ENCODE measurements at places on chromosomes 6 and 20. TPM values are rescaled to one million over a fixed set of nuclear protein-coding genes. Genes with fewer than 3 reads are reported as not detected.
A peak's percentile ranks its signal among the peaks of the same experiment; 100 is the strongest.

DNA sequence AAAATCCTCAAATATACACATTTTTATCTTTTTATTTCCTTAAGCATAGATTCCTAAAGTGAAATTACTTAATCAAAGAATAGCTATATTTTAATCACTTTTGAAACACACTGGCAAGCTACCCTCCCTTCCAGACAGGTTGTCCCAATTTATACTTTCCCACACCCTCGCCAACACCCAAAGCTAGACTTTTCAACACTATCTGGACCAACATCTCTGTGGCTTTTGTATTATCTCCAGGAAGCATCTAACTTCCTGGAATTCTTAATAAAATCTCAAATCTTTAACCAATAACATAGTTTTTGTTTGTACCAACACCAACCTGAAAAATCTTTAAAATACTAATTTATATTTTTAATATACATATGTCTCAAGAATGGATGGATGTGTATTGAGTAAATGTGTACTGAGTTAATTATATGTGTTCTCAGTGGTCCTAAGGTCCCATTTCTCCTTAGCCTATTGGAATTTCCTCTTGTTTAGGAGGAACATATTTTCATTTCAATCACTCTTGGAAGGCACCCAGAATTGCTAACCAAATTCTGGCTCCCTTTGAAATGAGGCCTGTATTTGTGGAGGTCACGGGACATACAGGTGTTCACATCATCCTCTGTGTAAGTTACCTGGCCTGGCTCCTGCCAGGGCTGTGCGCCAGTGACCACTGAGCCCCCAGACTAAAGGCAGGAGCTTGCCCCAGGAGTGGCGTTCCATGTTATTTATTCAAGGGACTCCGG is 17.4 kb upstream of the GFOD1 start:
- DNase-seq: no peak

BMP5 gene
- total RNA-seq: not detected

OR2J3 gene
- total RNA-seq: not detected

DNA sequence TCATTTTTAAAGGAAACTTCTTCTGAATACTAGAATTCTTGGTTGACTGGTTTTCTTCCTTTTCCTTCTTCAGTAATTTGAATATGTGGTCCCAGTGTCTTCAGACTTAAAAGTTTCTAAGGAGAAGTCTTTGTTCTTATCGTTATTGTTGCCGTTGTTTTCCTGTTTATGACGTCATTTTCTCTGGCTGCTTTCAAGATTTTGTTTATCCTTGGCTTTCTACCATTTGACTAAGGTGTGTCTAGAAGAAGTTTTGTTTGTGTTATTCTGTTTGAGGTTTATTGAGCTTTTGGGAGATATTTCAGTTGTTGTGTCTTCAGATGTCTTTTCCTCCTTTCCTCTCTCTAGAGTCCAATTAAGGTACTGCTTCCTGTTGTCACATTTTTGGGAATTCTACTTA is 24.5 kb downstream of the CDYL start:
- no peak for DNase-seq

FRS3 gene
- total RNA-seq: 4.5 TPM

TMEM30A gene
- total RNA-seq: 60.7 TPM

GRCh38 chr20:52405417-52405816 is 213.8 kb upstream of the ZFP64 start:
- peak; percentile 58 for DNase-seq

DNA sequence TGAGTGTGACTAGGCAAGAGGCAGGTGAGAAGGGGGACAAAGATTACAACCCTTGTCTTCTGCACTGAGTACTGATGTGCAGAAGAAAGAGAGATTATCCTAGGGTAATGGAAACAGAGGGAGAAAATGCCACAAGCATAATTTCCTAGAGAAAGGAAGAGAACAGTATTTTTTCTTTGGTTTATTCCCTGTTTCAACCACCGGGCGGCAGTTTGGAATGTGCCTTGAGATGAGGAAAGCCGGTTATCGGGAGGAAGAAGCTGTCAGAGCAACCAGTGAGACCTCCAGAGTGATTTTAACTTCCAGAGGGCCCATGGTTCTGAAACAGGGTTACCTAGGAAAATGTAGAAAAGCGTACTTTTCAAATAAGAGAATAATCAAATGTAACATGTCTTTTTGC is 121.4 kb downstream of the REV3L start:
- no peak for DNase-seq

GRCh38 chr6:154938221-154938580 is 56.9 kb upstream of the TIAM2 start:
- no peak for DNase-seq

DNA sequence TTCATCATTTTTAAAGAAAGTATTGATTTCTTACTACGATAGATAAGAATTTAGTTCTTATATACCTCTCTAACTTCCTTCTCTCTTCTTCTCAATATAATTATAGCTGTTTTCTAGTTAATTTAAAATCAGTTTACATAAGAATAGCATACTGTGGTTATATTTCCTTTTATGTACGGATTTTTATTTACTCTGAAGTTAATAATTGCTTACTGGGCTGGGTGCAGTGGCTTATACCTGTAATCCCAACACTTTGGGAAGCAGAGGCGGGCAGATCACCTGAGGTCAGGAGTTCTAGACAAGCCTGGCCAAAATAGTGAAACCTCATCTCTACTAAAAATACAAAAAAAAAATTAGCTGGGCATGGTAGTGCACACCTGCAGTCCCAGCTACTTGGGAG is 9.7 kb downstream of the ACSS2 start:
- no peak for DNase-seq

DNA sequence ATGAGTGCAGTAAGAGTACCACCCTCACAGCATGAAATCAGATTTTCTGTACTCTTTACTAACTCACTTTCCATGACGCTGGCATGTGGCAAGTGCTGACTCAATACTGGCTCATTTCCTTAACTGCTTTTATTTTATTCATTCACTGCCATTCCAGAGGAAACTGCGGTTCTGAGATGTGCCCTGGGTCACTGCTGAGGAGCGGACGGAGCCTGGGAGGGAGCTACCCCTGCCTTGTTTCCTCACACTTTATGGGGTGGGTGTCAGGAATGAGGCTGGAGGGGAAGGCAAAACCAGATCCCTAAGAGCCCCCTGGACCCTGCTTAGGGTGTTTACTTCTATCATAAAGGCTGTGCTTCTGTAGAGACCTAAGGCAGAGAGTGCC is 14.4 kb downstream of the NT5E start:
- DNase-seq: no peak

SLPI gene
- total RNA-seq: not detected

DNA sequence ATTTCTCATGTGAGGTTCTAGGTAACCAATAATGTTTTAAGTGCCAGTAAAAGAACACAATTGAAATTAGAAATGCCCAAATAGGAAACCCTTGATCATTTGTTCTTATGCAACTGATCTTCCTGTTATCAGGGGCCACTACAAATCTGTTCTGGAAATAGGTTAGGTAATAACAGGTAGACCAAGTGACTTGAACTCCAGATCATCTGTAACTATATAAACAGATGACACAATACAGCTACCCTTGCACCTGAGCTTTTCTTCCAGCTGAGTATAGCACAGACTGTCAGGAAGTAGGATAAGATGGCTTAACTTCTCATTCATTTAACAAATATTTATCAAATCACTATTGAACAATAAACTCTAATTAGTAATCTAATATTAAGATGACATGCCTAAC is 52.5 kb downstream of the MAN1A1 start:
- DNase-seq: no peak

COL12A1 gene
- total RNA-seq: not detected

- DNase-seq: no peak
Measured at GRCh38 chr6:114315831-114316595, 26.8 kb downstream of the HS3ST5 start.

GRCh38 chr6:36607683-36608386 is 13.7 kb downstream of the SRSF3 start:
- DNase-seq: no peak

- peak; percentile 76 for DNase-seq
Measured at GRCh38 chr20:50958615-50959542, at the start of gene MOCS3. Gene MOCS3, plus strand, starts transcription at chr20:50958818. Its CDS starts 25 bp downstream, at chr20:50958843.

DNA sequence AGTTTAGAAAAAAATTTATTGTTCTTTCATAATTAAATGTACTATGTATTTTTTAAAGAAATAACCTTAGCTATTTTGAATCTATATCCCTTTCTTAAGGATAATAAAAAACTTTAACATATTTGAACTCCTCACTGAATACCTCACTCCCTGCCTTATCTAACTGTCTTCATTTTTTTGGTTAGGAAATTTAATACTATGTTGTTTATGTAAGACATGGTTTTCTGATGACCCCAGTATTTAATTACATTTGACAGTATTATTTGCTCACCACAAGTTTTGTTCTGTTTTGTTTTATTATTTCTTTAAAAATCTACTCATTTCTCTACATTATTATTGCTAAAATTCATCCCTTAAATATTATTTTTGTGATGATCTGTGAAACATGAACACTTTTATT is 394.4 kb upstream of the ADGRB3 start:
- DNase-seq: no peak

KAT14 gene
- total RNA-seq: 9.7 TPM

GRCh38 chr20:16758454-16759180 is 10.5 kb downstream of the OTOR start:
- no peak for DNase-seq

DNA sequence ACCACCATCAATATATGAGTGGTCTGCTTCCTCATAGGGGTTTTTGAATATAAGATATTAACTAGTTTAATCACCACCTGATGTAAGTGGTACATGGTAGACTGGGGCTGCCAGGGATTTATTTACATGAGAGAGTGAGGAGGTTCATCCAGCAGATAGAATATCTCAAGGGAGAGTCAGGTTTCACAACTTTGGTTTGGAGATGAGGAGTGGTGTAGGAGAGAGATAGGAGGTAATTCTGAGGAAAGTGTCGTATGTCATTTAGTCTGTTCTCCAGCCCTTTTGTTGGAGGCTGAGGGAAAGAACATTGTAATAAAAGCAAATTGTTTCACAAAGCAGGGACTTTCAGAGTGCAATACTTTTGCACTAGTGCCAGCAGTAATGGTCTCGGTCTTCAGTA is 16.8 kb downstream of the L3MBTL3 start:
- DNase-seq: no peak

- DNase-seq: no peak
Measured at GRCh38 chr6:7674291-7674690, 51.6 kb upstream of the BMP6 start.

GRCh38 chr20:53940907-53941545 is 129.4 kb downstream of the BCAS1 start:
- DNase-seq: no peak

NR2E1 gene
- not detected for total RNA-seq

GRCh38 chr20:62762801-62763368 is 33.4 kb upstream of the MRGBP start:
- DNase-seq: no peak

DNA sequence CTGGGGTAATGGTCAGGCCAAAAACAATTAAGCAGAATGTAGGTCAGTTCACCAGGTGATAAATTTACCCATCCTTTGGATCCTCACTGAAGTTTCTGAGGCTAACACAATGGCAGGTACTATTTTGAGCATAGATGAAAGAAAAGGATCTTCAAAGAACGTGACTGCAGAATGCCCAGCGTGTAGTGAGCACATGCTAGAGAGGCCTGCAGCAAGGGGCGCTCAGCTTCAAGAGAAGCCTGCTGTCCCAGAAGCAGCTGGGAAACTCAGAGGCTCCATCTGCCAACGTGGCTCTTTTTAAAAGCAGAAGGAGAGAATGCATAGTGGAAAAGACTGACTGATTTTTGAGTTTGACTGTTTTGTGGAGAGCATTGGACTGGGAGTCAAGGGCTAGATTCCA is 57.4 kb downstream of the CD83 start:
- no peak for DNase-seq

GRCh38 chr6:115310156-115310555 is 750.5 kb downstream of the FRK start:
- DNase-seq: no peak

- DNase-seq: peak; percentile 51
Measured at GRCh38 chr6:53358440-53359094, 9.8 kb upstream of the ELOVL5 start.

DNA sequence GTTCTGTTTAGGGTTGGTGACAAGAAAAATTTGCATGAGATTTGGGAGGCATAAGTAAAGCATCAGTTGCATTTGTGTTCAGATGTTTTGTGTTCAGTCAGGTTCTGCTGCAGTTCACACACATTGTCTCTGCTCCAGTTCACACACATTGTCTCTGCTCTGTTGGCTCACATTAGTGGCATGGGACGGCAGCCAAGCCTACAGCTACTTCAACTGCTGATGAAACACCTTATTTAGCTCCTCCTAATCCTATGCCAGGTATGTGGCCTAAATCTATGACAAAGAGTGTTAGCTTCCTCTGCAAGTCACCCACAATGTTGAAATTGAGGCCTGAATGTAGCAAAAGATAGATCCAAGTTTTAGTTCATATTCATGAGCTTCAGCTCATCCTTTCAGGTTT is 278.1 kb upstream of the SYNCRIP start:
- no peak for DNase-seq

DNA sequence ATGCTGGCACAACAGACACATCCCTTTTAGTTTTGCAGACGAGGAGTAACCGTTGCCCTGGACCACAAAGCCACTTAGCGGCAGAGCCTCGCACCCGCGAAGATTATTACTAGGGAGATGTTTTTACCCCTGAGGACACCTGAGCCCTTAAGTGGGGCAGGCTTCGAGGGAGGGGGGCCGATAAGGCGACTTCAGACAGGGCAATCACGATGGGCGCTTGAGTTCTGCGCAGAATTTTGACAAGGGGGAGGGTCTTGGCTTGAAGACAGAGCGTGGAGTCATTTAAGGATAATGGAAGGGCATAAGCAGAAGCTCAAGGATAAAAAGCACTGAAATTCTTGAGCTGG is 650 bp upstream of the TTK start:
- peak; percentile 45 for DNase-seq

NKX2-2 gene
- not detected for total RNA-seq

CDH22 gene
- not detected for total RNA-seq

TP53INP2 gene
- 30.7 TPM for total RNA-seq

- DNase-seq: peak; percentile 36
Measured at GRCh38 chr6:16184129-16184528, 54.3 kb upstream of the GMPR start.

- no peak for DNase-seq
Measured at GRCh38 chr6:79621579-79621978, 9.6 kb upstream of the SH3BGRL2 start.

- DNase-seq: no peak
Measured at GRCh38 chr6:137813308-137813970, 53.6 kb upstream of the TNFAIP3 start.

- DNase-seq: no peak
Measured at GRCh38 chr6:74631564-74631963, 574.3 kb downstream of the COL12A1 start.

GSTA3 gene
- total RNA-seq: not detected

MYH7B gene
- total RNA-seq: 1.0 TPM

UST gene
- total RNA-seq: 6.3 TPM

GRCh38 chr20:57476084-57476526 is 48.8 kb downstream of the CTCFL start:
- DNase-seq: no peak

- DNase-seq: no peak
Measured at GRCh38 chr6:118122801-118123200, 215.7 kb downstream of the SLC35F1 start.

ZC3H12D gene
- total RNA-seq: 4.1 TPM

GRCh38 chr6:52610745-52611355 is 34.0 kb upstream of the TRAM2 start:
- no peak for DNase-seq

All from natural killer cell (primary cell).